SHP77 (cell line): ENCODE measurements at places on chromosomes 11 and 22.

DNA sequence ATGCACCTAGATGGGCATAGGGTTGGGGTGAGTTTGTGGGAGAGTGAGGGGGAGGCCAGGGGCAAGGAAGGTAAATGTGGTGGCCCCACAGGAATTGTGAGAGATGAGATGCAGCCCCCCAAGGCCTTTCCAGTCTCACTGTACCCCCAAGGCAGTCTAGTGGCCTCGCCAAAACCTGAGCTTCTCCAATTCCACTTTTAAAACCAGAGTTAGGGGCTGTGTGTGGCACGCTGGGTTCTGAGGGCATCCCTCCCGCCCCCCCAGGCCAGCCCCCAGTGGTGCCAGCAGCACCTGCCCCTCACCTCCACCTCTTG, 40.4 kb downstream of the KCNC1 start:
- no peak for DNase-seq

GRCh38 chr11:45930031-45930794, 7.8 kb downstream of the LARGE2 start:
- peak; percentile 90 for DNase-seq

- no peak for DNase-seq
Observed at GRCh38 chr11:34855754-34856095, 60.5 kb downstream of the APIP start.

- DNase-seq, result no peak
Observed at GRCh38 chr11:106852779-106853178, 165.5 kb downstream of the GUCY1A2 start.

- no peak for DNase-seq
Observed at GRCh38 chr11:10914050-10914449, 56.2 kb upstream of the ZBED5 start.
